ENCODE measurements at places on chromosomes 6 and 20. TPM values are rescaled to one million over a fixed set of nuclear protein-coding genes. Genes with fewer than 3 reads are reported as not detected.

Gene CALHM6
- 9.2 TPM for total RNA-seq

Gene OGFR
- total RNA-seq: 43.8 TPM

Gene ZSCAN23
- 2.2 TPM for total RNA-seq

Gene OR5V1
- not detected for total RNA-seq

Gene EYA2
- 3.3 TPM for total RNA-seq

Gene C6orf62
- 104 TPM for total RNA-seq
